Spinal cord (tissue), 10 donors: ENCODE measurements at places on chromosomes 1 and 21. TPM values are rescaled to one million over a fixed set of nuclear protein-coding genes. Genes with fewer than 3 reads are reported as not detected.

The PIAS3 gene
- 15.1 TPM for total RNA-seq

The CFHR4 gene
- total RNA-seq: 0.11 TPM

The KRTAP19-1 gene
- total RNA-seq: not detected

DNA sequence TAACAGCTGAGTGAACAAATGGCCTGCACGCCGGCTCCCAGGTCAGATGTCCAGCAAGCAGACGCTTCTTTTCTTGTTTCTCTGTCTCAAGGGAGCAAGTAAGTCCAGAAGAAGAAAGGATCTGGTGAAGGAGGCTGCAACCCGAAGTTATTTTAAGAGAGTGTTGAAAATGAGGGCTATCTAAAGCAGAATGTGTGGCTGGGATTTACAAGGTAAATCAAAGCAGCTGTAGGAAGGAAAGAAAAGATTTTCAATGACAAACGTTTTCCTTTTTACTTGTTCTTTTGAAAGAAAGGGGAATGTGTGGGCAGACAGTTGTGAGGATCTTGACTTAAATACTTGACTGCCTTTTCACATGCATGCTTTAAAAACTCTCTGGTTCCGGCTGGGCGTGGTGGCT lies 311.5 kb downstream of the KIF26B start:
- DNase-seq: no peak

DNA sequence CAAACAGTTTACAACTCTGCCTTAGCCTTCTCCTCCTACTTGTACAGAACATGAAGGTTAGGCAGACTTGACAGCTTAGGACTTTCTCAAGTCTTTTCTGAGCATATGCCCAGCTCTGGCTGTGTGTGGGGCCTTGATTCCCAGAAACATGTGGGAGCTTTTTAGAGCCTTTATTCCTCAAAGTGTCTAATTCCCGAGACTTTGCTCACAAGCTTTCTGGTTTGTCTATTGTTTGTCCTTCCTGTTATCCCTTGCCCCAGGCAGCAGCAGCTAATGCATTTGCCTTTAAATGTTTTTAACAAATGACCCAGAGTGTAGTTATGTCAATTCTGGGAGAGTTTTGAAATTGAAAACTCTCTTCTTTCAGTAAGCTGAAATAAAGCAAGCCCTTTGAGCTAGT lies 29.2 kb downstream of the ST7L start:
- DNase-seq: no peak

- DNase-seq: no peak
Measured at GRCh38 chr1:205792481-205792881, 17.2 kb upstream of the RAB29 start.

DNA sequence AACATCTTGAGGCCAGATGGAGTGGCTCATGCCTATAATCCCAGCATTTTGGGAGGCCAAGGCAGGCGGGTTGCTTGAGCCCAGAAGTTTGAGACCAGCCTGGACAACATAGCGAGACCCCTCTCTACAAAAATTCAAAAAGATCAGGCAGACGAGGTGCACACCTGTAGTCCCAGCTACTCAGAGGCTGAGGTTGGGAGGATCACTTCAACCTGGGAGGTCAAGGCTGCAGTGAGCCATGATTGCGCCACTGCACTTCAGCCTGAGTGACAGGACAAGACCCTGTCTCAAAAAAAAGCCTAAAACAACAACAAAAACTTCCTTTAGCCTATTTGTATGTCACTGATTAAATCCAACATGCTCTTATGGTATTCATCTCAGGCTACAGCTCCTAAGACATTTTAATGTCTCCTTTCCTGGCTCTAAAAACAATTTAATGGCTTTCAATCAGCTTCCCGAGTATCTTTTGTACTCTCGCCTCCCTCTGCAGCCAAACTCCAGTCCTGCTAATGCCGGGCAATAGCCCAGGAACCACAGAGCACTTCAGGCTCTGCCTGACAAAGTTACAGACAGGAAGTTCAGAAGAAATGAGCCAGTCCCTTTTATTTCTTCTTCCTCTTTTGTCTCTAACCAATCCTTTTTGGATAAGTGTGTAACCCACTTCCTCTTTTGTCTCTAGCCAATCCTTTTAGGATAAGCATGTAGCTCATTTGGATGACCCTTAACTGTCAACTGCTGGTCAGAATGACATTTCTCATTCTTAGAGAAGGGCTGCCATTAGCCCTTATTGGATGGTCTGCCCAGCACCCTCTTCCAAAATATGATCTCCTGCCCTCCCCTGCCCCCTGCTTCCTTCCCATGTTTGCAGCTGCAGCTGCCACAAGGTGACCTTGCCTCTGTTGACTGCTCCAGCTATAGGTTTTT lies 6.6 kb upstream of the DOP1B start:
- no peak for DNase-seq

- no peak for DNase-seq
Measured at GRCh38 chr1:7287013-7287412, 484.1 kb upstream of the VAMP3 start.

- DNase-seq: peak; percentile 83
Measured at GRCh38 chr1:31811605-31812004, 4.2 kb downstream of the SPOCD1 start.

GRCh38 chr1:229012823-229013222 lies 258.1 kb upstream of the RAB4A start:
- DNase-seq: no peak

DNA sequence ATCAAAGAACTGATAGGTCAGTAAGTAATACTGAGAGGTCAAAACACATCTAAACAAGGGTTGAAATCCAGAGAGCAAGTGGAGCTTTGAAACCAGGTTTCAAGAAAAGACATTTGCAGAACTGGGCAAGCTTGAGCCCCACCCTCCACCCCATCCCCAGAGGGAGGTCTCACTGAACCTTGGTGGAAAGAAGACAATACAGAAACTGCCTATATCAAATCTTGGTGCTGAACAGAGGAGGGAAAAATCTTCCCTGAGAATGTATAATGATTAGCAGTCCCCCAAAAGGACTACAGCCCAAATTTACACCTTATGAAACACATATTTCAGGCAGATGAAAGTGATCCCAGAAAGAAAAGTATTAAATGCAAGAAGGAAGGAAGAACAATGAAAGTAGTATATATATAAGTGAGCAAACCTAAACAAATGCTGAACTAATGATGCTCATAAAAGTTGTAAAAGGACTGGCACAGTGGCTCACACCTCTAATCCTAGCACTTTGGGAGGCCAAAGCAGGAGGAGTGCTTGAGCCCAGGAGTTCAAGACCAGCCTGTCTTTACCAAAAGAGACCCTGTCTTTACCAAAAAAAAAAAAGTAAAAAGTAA lies 12.4 kb downstream of the ZBTB17 start:
- DNase-seq: no peak
